ENCODE measurements at places on chromosomes 3 and 15. TPM values are rescaled to one million over a fixed set of nuclear protein-coding genes. Genes with fewer than 3 reads are reported as not detected.

DUOXA2 gene
- total RNA-seq, result not detected

RHOV gene
- total RNA-seq, result 8.1 TPM

C2CD4A gene
- total RNA-seq, result not detected

CD80 gene
- total RNA-seq, result not detected

DZIP1L gene
- 26.9 TPM for total RNA-seq

GMPPB gene
- 11.3 TPM for total RNA-seq

Data from parietal lobe (tissue), 2 donors.